CD8-positive, alpha-beta memory T cell (primary cell): ENCODE measurements at places on chromosomes 1 and 21. TPM values are rescaled to one million over a fixed set of nuclear protein-coding genes. Genes with fewer than 3 reads are reported as not detected.

DNA sequence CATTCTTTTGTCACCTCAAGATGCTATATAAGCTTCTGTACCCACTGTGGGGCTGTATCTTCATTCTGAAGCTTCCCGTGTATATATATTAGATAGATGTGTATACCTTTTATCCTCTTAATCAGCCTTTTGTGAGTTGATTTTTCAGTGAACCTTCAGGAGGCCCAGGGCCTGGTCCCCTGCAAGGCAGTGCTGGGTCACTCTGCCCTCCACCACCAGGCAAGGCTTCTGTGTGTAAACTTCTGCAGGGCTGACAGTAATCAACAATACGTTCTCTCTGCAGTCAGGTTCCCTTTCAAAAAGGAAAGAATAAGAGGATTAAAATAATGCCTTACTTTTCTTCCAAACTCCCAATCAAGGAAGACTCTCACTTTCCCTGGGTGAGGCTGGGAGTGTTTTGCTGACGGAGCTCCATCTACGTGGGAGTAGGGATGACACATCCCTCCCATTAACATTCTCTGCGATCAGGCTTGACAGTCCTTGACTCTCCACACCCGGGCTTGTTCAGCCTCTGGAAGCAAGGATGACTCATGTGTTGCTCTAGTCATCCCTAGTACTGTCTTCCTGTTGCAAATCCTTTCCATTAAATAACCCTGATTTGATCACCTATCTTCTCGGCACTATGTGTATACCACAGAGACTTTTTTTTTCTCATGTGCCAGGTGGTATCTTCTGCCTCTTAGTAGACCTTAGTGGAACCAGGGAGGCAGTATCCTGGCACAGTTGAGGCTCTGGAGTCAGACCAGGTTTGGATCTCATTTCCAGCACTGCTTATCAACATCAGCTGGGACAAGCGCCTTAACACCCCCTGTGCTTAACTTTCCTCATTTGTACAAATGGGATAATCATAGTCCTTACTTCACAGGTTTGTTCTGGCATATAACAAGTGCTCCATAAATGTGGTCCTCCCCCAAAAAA, 70.3 kb upstream of the KCNK1 start:
- DNase-seq, result no peak

GRCh38 chr1:200043336-200043668, 15.8 kb downstream of the NR5A2 start:
- DNase-seq, result no peak

DNA sequence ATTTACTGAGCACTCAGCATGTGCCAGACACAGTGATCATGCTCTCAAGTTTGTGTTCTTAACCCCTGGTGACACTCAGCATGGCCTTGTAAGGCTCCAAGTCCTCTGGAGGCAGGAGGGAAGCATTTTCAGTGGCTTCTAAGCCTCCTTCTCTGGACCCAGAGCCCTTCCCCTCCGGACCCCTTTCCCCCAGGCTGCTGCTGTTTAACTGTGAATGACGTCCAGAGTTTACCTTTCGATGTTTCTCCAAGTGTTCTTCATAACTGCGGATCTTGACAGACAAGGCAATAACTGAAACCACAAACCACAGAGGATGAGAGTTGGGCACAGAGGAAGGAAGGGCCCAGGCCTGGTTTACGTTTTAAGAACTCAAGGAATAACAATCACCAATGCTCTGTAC, 6.5 kb downstream of the MRPS15 start:
- DNase-seq, result no peak

DNA sequence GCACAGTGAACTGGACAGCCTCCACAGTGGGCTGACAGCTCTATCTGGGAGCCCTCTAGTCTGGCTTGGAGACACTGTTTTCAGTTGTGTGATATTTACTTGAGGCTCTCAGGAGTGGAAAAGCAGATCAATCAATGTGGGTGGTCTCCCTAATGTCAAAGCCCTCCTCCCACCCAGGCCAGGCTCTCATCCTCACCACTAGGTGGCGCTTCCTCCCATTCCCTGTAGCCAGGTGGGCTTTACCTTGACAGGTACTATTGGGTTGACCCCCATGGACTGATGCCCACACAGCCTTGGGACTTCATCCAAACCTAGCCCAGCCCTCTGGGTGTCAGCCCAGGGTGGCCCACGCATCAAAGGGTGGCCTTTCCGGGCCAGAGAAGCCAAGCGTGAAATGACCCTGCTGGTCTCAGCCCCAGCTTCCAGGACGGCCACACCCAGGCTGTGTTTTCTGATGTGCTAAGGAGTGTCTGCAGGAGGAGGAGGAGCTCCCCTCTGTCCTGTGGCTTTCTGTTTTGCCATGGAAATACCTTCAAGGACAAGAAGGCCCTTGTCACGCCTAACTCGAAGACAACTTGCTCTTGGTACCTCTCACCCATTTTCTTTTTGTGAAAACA, 54.0 kb downstream of the CLIC6 start:
- DNase-seq, result peak; percentile 16

The PER3 gene
- total RNA-seq, result 4.7 TPM

GRCh38 chr1:243848858-243849420, 1.1 kb downstream of the AKT3 start:
- DNase-seq, result peak; percentile 39

GRCh38 chr1:92870591-92870990, 38.8 kb downstream of the RPL5 start:
- DNase-seq, result no peak

GRCh38 chr1:240091614-240092300, at the start of gene FMN2:
Gene FMN2, plus strand, starts transcription at chr1:240091883. Its CDS starts 227 bp downstream, at chr1:240092110.
- DNase-seq, result no peak

DNA sequence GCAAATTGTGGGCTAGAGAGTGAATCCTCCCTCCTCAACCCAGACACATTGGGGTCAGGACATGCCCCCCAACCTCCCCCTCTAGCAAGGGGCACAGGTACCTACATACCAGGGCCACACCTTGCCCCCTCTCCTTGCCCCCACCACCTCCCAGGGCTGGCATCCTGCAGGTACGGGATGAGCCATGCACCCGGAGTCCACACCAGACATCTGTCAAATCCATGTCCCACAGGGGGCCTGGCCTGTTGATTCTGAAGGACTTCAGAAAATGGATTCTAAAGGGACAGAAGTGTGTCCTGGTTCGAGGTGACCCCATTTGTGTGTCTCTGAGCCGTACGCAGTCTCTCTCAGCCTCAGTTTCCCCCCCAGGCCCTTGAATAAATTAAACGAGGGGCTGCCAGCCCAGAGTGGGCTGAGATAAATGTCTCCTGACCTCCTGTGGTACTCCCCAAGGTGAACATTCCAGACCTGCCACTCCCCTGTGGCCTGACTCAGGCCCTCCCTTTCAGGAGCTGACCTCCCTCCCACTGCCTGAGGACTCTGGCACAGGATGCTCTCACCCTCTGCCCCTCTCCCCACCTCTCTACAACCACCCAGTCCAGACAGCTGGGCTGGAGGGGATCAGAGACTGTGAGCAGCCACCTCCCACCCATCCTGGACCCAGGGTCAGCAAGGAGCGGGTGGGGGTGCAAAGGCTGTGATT, 94.5 kb downstream of the EPHB2 start:
- no peak for DNase-seq

DNA sequence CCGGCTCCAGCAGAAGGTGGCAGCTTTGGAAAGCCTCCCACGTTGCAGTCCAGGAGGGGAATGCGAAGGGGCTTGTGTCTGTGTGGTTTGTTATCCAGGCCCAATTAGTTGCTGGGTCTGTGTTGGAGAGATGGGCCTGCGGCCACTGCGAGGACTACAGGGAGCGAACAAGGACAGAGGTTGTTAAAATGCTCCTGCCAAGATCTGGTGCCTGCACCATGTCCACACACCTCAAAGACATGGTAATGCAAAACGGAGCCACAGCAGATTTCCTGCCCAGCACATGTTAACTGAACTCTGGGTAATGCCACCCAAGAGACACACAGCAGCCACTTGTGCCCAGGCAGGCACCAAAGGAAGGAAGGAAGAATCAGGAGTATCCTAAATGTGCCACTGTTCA, 18.6 kb downstream of the GRIK3 start:
- no peak for DNase-seq

DNA sequence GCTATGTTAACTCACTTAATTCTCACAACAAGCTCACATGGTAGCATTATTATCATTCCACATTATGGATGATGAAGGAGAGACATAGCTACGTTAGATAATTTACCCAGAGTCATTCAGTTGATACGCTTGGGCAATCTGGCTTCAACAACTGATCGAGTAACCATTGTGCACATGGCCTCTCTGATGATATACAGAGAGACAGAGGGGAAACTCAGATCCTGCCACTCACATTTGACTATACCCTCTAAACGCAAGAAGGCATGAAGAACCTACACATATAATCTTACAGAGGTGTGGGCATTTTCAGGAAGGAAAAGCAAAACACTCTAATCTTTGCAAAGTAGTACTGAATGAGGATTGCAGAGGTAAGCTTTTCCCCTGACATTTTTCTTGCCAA, 360.1 kb downstream of the BARHL2 start:
- no peak for DNase-seq

DNA sequence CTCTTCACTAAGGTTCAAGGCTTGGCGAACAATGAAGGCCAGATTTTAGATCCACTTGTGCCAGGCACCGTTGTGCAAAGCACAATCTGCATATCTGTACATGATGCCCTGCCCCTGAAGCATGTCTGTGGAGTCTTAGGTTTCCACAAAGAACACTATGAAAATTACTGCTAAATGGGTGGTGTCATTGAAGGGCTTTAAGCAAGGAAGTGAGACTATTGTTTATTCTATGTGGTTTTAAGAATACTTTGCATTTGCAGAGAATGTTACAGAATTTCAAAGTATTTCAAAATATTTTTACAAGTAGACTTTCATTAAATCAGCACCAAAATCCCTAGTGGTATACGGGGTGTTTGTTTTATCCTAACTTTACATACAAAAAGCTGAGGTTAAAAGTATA, 8.8 kb downstream of the TSEN15 start:
- no peak for DNase-seq

DNA sequence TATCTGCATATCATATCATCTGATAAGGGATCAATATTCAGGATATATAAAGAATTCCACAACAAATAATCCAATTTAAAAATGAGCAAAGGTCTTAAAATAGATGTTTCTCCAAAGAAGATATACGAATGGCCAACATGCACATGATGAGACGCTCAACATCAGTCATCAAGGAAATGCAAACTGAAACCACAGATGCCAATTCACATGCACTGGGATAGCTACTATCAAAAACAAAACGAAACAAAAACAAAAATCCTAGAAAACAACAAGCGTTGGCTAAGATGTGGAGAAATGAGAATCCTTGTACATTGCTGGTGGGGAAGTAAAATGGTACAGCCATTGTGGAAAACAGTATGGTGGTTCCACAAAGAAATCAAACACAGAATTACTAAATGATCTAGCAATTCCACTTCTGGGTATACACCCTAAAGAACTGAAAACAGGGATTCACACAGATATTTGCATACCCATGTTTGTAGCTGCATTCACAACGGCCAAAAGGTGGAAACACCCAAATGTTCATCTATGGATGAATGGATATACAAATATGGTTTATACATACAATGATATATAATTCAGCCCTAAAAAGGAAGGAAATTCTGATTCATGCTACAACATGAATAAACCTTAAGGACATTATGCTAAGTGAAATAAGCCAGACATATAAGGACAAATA, 79.4 kb downstream of the PCSK9 start:
- no peak for DNase-seq

- DNase-seq, result no peak
Measured at GRCh38 chr1:16474166-16474800, 33.8 kb downstream of the NECAP2 start.

The RGSL1 gene
- not detected for total RNA-seq

GRCh38 chr1:32816676-32817158, 441 bp downstream of the YARS1 start:
- DNase-seq, result no peak

DNA sequence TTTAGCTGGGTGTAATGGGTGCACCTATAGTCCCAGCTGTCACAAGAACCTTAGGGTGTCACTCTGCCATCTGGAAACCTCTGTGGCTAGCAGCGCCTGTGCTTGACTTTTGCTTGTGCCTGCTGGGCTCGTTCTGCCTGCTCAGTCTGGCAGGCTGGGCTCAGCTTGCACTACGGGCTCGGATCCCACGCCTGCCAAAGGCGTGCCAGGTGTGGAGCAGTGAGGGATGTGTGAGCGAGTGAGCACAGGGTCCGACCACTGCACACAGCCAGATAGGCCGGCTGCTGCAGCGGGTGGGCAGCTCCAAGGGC, 2.8 kb upstream of the LSM10 start:
- DNase-seq, result no peak

GRCh38 chr1:219342836-219343235, 169.2 kb downstream of the LYPLAL1 start:
- no peak for DNase-seq

GRCh38 chr21:36761685-36762084, 62.8 kb downstream of the SIM2 start:
- DNase-seq, result no peak

DNA sequence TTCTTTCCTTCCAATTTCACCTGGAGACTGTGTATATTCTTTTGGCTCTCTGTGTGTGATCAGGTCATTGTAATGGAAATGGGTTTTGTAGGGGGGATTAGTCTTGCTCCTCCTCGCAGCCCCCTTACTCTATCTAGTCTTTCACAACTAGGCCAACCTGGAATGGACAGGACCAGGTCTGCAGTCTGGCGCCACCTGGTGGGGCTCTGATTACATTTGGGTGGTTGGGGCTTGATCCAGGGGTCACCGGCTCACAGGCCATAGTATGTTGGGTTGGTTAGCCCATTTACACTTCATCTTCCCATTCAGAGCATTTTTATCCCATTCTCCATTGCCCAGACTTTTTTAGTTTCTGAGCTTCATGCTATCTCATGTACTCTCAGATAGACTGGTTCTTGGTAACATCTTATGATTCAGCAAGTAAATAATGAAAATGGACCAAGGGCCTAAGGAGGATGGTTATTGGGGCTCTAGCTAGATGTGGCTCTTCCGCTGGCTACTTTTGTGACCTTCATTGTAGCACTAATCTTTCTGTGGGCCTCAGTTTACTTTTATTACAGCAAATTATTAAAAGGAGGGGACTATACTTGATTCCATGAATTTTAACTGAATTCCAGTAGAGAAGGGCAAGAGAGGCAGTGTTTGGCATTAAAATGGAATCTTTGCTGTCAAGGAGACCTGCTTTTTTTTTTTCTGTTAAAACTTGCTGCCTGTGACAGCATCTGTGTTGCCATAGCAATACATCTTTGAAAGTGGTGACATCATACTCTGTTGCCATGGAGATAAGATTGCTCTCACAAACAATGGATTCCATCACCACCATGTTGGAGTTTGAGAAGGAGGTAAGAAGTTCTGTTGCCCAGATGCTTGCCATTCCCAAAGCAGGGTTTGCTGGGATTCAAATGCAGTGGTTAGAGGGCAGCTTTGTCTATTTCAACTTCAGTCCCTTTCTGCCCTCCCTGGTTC, 150.1 kb downstream of the PLXNA2 start:
- DNase-seq, result peak; percentile 10

GRCh38 chr1:73859227-73859626, 338.7 kb downstream of the LRRIQ3 start:
- DNase-seq, result no peak

The KCNQ4 gene
- 0.16 TPM for total RNA-seq
